ENCODE measurements at places on chromosomes 11 and 22.

- DNase-seq: no peak
Observed at GRCh38 chr11:36620246-36620645, 22.2 kb upstream of the RAG2 start.

- DNase-seq: no peak
Observed at GRCh38 chr22:45650721-45651120, 20.9 kb upstream of the ATXN10 start.

DNA sequence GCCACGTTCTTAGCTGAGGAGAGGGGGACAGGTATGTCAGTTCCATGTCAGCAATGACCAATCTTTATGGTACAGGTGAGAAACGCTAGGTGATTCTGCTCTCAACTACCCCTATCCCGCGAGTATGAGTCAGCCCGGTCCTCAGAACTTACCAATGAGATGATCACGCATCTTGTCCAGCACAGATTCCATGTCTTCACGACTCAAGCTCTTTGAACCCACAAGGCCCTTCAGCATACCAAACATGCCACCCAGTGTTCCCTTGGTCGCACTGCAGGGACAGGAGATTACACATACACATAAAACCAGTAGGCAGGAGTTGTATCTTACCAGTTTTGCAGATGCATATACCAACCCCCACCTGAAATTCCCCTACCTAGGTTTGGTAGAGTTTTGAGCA, 2.9 kb downstream of the SRPRA start:
- no peak for DNase-seq

DNA sequence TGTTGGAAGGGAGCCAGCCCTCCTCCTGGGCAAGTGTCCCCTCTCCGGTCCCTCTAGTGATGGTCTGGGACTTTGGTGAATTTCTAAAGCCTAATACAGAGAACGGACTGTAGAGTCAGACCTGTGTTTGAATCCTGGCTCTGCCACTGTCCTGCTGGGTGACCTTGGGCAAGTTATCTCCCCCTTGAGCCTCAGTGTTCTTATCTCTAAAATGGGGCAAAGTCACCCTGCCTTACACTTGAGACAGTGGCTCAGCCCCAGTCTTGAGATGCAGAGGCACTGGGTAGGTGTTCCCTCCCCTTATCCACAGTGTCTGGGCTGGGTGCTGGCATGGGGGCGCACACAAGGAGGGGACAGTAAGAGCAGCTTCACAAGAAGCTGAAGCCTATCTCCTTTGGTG, 20.9 kb downstream of the DGAT2 start:
- no peak for DNase-seq

- DNase-seq: no peak
Observed at GRCh38 chr11:124313131-124313530, 618 bp downstream of the OR8D1 start.

GRCh38 chr11:92879086-92879485, 90.4 kb upstream of the MTNR1B start:
- no peak for DNase-seq

DNA sequence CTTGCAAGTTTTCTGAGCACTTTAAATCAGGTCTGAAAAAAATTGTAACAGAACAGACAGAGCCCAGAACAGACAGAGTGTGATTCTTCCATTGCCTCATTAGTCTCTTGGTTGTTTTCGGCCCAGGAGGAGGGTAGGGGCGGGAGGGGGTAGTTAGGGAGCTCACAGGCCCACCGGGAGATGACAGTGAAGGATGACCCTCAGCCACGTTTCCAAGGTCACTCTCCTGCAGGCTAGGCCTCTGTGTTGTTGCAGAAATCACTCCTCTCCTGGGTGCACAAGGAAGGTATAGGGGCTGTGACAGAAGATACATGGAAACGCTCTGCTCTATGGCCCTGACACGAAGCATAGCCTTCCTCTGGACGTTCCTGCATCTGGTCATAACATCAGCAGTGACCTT, 69.3 kb downstream of the ABTB2 start:
- no peak for DNase-seq
